ENCODE measurements at places on chromosomes 5 and 9. TPM values are rescaled to one million over a fixed set of nuclear protein-coding genes. Genes with fewer than 3 reads are reported as not detected.

- DNase-seq = no peak
These were observed 97.9 kb downstream of the NLN start for GRCh38 chr5:65819905-65820240.

- no peak for DNase-seq
These were observed 8.2 kb upstream of the CRHBP start for GRCh38 chr5:76944638-76945037.

Gene UBAC1
- total RNA-seq = 66.5 TPM

Gene C9orf43
- total RNA-seq = 0.61 TPM

DNA sequence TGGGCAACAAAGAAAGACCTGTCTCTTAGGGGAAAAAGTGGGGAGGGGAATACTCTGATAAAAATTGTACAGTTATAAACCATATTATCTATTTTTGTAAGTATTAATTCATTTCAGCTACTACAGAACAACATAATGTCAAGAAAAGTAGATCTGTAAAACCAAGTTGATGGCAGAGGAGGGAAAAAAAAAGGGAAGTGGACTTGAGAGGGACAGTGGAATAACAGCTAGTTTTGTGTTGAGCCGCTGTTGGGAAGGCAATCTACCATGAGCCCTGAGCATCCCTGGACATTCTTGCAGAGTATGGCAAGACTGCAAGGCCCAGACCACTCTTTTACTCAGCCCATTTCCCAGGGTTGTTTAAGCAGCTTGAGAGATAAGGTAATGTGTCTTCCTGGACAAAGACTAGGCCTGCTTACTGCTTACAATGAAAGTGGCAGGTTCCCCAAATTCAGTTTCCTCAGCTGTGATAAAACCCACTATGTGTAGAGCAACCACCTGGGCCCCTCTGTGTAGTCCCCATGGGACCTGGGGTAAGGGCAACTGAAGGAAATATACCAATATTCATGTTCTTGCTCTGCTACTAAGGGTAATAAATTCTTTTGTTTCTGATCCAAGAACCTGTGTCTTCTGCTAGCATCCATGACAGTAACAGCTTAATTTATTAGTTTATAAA is 25.0 kb downstream of the CEP120 start:
- DNase-seq = no peak

DNA sequence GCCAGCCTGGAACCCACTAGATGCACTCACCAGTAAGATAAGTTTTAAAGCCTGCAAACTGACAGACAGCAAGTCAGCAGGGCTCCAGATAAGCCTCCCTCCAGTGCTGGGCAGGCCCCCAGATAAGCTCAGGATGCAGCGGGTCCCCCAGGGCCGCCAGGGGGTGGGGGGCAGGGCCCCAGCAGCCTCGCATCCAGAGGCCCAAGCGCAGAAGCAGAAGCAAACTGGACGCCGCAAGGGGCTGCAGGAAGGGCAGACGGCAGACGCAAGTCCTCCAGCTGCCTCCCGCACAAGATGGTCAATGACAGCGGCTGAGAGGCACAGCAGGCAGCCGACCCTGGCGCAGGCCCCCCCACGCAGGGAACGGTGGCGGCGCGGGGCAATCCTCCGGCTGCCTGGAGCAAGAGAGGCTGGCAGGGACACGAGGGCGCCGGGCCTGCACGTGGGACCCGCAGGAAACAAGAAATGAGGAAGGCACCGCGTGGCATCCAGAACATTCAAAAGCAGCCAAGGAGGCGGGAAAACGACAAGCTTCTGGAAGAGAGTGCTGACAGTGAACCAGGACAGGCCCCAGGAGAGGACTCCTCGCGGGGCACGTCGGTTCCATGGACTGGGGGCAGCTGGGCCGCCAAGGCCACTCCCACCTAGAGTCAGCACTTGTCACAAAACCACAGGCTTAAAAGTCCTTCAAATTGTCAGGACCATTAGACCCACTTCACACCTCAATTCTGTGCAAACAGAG is 49.8 kb downstream of the ROR2 start:
- DNase-seq = no peak

DNA sequence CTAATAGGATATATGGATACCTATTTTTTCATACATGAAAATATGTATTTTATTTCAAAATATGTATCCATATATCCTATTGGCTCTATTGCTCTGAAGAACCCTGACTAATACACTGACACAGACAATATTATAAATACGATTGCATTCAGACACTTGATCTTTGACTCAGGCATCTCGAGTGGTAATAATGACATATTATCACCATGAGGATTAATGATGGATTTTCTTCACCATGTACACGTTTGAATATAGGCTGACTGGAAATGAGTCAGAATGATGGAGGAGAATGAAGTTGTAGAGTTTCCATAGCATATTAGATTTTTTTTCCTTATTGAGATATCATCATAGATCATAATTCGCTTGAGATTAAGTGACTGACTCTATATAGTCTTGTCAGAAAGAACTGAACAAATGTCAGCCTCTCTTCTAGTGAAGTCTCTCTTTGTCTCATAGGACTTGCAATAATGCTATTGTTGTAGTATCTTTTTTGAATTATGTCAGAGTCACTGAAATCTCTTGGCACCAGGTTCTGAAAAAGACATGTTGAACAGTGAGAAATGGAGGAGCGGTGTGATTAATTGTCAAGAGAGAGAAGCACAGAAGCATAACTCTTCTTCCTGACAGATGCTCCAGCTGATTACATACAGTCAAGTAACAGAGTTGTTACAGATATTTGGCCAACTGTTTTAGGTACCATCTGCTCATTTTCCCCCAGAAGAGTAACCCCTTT is 41.4 kb upstream of the SLCO6A1 start:
- DNase-seq = no peak

- DNase-seq = no peak
These were observed 31.4 kb downstream of the LIX1 start for GRCh38 chr5:97111004-97111403.

Gene PCDHB5
- total RNA-seq = 0.66 TPM

DNA sequence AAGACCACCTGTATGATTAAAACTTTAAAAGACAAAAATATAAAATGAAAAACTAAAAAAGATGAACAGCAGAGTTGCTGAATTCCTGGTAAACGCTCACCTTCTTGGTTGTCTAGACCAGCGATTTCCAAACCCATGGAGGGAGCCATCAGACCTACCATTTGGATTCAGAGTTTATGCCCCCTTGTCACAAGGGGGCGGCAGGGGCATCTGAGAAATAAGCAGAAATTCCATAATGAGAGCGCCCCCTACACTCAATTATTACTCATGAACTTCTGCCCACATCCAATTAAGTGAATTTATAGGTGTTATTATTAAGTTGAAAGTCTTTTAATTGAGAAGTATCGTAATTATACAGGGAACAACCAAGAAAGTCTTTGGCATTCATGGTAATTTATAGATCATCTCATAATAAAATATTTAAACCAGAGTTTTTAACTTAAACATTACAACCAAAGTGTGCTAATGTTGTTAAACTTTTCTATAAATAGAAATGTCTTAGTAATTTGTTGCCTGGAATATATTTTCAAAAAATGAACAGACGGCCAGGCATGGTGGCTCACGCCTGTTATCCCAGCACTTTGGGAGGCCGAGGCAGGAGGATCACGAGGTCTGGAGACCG is 35.2 kb upstream of the SPATA31C2 start:
- DNase-seq = peak; percentile 50

DNA sequence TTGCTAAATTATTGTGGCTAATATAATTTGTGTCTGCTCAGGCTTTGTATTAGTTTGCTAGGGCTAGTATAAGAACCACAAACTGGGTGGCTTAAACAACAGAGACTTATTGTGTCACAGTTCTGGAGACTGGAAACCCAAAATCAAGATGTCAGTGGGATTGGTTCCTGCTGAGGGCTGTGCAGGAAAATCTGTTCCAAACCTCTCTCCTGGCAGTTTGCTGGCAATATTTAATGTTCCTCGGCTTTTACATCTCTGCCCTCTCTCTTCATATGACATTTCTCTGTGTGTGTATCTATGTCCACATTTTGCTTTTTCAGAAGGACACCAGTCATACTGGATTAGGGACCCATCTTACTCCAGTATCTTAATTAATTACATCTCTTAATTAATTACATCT is 498.8 kb upstream of the CD180 start:
- DNase-seq = no peak

- no peak for DNase-seq
These were observed 119.0 kb downstream of the TRIM32 start for GRCh38 chr9:116806075-116806474.

DNA sequence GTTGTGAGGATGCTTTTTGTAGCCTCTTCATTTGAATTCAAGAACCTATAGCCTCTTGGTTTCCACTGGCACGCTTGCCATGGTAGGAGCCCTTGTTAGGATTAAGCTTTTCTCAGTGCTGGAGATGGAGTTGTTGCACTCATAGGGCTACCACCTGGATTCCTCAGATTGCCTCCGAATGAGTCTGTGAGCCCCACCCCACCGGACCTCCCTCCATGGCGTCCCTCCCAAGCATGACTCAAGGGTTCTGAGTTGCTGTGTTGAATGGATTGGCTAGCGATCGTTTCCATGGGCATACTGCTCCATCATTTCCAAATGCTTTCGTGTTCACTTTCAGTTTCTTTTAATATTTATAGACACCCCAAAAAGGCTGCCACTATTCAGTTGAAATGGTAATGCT is 69.9 kb downstream of the DAPK1 start:
- DNase-seq = no peak

GRCh38 chr5:40365342-40366330 is 314.1 kb upstream of the PTGER4 start:
- DNase-seq = no peak

Gene IL9
- not detected for total RNA-seq

DNA sequence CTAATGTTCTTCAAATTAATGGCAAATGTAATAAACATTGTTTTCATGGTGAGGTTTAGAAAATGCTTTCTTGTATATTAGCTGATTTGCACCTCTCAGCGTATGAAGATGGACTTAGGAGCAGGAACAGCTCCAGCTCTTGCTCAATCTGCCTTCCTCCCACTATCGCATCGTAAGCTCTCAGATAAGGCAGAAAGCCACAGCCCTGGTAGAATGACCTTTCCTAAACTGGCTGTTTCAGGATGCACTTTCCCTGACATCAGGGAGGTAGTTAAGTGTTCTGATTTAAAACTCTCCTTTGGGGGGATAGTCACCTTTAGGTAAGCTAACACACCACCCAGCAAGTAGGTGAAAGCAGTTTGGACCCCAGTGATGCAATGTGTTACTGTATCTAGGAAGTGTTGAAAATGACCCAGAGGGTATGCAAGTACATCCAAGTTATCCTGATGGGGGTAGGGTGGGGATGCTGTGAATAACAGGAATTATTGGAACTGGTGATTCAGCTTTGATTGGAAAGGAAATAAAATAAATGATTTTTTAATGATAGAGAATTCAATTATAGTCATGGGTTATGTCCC is 72.3 kb downstream of the LMNB1 start:
- no peak for DNase-seq

DNA sequence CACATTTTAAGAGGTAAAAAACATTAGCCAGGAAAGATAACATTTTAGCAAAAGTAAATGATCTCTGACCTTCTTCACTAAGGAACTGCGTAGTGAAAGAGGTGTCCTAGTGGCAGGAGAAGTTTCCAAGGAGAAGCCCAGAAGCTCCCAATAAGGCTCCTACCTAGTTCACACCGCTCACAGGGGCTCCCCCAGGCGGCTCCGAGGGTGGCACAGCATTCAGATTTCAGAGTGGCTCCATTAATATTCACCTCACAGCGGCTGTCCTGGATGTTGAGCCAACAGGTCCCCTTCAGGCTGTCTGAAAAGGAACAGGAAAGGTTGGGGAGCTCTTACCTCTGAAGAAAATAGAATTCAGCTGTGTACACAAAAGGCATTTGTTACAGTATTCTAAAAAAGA is 187.3 kb downstream of the FBN2 start:
- no peak for DNase-seq

Gene AJM1
- 17.1 TPM for total RNA-seq
